HT-29 (cell line): ENCODE measurements at places on chromosomes 7 and 10.
A peak's percentile ranks its signal among the peaks of the same experiment; 100 is the strongest.

GRCh38 chr10:99849057-99849456 lies 66.6 kb downstream of the ABCC2 start:
- no peak for DNase-seq

- DNase-seq: no peak
These were observed 189.2 kb downstream of the CSTF2T start for GRCh38 chr10:51510231-51510630.

- no peak for DNase-seq
These were observed 76.8 kb upstream of the POM121L12 start for GRCh38 chr7:52958621-52959140.

GRCh38 chr10:124126145-124126982 lies 33.0 kb upstream of the CHST15 start:
- DNase-seq: no peak

DNA sequence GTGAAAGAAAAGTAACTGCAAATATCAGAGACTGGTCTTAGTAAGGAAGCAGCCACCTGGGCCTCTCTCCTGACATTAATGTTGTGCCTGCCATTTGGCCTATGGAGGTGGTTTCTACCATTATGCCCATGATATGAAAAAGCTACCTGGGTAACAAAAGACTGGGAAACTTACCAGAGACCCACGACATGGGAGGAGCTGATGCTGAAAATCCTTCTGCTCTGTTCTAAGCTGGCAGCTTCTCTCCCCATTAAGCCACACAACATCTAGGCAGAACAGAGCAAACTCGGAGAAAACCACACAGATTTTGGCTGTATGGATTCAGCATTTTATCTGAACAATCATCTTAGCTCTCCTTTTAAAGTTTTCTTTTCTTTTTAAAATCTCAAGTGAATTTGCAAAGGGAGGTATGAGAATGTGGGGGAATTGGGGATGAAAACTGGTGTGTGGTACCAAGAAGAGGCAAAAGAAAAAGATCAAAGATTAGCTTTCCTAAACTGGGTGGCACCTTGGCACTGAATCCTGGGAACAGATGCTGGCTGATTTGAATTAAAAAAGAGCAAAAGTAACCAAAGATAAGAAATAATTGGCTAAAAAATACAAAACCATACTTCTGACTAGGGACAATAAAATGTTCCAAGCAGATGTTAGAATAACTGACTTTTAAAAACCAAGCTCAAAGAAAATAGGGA lies 128.6 kb upstream of the ANKRD1 start:
- DNase-seq: no peak

DNA sequence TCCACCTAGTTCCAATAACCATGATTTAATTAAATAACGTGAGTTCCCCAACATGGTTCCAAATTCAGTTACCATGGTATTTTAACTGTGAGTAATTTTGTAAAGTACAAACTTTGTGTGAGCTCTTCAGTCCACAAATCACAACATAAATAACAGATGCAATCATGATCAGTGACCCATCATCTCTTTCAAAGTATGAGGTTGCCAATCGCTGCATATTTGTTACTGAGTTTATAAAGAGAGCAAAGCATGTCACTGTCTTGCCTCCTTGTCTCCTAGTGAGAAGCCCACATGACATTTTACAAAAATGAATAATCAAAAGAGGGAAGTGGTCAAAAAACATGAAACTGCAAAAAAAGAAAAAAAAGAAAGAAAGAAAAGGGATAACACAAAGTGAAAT lies 69.1 kb upstream of the PDSS1 start:
- DNase-seq: no peak

DNA sequence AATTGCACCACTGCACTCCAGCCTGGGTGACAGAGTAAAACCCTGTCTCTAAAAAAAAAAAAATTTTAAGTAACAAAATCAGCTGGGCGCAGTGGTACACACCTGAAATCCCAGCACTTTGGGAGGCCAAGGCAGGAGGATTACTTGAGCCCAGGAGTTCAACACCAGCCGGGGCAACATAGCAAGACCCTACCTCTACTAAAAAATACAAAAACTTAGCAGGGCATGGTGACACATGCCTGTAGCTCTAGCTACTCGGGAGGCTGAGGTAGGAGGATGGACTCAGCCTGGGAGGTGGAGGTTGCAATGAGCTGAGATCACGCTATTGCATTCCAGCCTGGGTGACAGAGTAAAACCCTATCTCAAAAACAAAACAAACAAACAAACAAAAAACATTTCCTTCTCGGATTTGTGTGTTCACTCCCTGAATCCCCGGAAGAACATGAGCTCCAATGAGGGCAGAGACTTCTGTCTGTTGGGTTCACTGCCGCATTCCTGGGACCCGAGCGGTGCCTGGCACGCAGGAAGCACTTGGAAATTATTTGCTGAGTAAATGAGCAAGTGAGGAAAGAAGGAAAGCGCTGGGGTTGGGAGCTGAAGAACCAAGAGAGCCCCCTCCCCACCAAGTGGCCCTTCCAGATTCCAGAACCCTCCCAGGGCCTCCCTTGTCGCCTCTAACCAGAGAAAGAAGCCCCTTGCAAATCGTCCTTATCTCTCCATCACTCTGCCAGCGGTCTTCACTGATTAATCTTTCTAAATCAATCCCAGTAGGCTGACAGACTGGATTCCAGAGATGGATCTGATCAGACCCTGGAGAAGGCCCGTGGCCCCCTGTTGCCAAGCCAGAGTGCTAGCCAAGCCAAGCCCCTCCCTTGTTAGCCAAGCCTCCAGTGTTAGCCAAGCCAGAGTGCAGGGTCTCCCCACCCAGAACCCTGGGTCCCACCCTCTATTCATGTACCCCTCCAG lies 6.2 kb downstream of the TNRC18 start:
- DNase-seq: peak; percentile 36

DNA sequence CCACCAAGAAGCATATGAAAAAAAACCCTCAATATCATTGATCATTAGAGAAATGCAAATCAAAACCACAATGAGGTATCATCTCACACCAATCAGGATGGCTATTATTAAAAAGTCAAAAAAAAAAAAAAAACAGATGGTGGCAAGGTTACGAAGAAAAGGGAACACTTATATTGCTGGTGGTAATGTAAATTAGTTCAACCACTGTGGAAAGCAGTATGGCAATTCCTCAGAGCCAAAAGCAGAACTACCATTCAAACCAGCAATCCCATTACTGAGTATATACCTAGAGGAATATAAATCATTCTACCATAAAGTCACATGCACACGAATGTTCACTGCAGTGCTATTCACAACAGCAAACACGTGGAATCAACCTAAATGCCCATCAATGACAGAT lies 46.0 kb downstream of the CNOT4 start:
- DNase-seq: no peak

GRCh38 chr7:26858735-26859134 lies 5.7 kb downstream of the SKAP2 start:
- DNase-seq: no peak

GRCh38 chr10:11145495-11145855 lies 127.8 kb downstream of the CELF2 start:
- DNase-seq: no peak

- no peak for DNase-seq
These were observed 19.8 kb upstream of the TMEM273 start for GRCh38 chr10:49207936-49208487.

GRCh38 chr7:73786588-73786987 lies 16.5 kb upstream of the CLDN3 start:
- DNase-seq: no peak
